Left hindlimb (tissue), 1 donor: ENCODE measurements at places on chromosomes 4 and X.

DNA sequence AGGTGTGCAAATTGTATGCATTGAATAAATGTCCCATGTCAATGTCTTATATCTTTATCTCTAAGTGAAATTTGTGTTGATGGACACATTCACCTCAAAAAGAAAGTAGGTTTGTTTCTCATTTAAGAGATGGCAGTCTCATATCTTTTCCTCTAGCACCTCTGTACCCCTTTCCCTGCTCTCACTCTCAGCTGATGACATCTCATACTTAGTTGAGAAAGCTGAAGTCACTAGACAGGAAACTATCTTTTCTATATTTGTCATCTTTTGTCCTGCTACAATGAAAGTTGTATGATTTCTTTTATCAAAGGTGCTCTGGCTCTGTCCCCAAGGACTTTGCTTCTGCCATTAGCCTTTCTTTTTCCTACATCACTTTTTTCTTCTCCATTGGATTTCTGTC is 84.0 kb upstream of the GRPR start:
- DNase-seq: no peak

GRCh38 chr4:23097251-23097650 is 404.5 kb downstream of the GBA3 start:
- DNase-seq: no peak

GRCh38 chrX:41781500-41781899 is 57.5 kb downstream of the GPR82 start:
- no peak for DNase-seq

- no peak for DNase-seq
These were observed 789.0 kb downstream of the TECRL start for GRCh38 chr4:63620271-63620670.

DNA sequence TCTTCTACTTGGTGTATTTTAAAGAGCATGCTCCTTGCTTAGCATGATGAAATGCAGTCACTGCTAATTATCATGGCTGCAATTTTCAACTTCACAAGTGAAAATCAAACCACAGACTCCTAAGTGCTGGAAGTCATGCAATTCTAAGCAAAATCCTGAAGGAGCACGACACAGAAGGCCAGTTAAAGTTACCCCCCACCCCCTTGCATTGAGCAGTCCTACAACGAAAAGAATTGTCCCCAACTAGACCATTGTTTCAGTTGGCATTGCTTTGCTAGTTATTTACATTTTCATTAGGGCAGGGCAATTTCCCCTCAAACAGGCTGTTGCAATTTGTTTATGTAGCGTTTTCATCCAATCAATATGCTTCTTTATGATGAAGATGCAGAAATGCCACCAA is 321.2 kb downstream of the PCDH7 start:
- DNase-seq: no peak

DNA sequence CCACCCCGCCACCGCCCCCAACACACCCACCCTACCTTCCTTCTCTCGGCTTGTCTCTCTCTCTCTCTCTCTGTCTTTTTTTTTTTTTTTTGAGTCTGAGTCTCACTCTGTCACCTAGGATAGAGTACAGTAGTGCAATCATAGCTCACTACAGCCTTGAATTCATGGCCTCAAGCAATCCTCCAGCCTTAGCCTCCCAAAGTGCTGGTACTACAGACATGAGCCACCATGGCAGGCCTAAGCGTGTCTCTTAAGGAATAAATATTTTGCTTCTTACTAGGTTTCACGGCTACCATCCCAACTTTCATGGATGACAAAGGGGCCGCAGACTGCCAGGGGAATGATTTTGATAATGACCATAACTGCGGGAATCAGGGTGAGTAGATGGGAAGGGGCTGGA is 55.8 kb downstream of the SSX7 start:
- DNase-seq: no peak

- peak; percentile 62 for DNase-seq
These were observed 312.8 kb upstream of the EPHA5 start for GRCh38 chr4:65983061-65983460.

DNA sequence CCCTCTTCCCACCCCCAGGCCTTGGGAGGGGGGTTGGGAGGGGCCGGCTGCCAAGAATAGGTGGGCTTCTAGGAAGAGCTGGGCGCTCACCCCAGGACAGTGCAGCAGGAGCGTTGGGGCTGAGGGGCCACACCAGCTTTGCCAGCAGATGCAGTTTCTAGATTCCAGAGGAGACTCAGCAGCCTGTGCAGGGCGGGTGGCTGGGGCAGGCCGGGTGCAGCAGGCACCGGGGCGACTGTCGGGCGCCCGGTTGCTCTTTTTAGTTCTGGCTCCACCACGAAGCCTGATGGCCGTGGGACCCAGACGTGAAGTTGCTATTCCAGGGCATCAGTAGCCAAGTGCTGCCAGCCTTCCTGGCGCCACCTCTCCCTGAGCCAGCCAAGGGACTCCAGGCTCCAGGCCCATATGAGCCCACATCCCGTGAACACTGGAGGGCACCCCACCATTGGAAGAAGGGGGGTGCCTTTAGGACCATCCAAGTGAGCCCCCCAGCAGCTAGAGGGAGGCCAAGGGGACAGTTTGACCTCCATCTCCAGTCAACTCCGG is 5.8 kb downstream of the SSR4 start:
- peak; percentile 4 for DNase-seq

- DNase-seq: no peak
These were observed 2.4 kb downstream of the HADH start for GRCh38 chr4:107991945-107992630.

DNA sequence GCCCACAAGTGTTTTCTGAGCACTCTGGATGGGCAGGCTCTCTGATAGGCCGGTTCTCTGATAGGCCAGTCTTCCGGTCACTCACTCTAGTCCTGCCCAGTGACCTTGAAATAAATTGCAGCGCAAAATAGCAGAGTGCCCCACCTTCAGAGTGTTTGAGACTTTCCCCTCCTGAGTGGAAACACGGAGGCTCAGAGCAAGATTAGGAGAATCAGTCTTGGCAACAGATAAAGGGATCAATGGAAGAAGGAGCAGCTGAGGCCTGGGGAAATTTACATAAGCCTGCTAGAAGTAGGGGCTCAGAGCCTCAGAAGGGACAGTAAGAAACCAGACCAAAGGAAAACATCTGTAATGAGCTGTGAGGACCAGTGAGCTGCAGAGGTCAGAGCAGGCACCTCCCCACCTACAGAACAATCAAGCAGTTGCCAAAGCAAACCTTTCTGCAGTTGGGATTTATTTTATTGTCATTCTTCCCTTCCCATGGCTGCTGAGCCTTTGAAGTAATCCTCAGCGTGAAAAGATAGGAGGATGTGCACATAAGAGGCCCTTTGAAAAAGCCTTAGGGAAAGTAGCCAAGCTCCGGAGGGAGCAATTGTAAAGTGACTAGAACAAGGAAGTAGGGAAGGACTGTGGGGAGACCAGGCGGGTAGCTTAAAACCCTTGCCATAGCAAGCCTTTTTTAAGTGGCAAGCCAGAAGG is 89.1 kb upstream of the TSPAN5 start:
- no peak for DNase-seq

GRCh38 chrX:149688552-149688951 is 23.3 kb upstream of the MAGEA11 start:
- no peak for DNase-seq

DNA sequence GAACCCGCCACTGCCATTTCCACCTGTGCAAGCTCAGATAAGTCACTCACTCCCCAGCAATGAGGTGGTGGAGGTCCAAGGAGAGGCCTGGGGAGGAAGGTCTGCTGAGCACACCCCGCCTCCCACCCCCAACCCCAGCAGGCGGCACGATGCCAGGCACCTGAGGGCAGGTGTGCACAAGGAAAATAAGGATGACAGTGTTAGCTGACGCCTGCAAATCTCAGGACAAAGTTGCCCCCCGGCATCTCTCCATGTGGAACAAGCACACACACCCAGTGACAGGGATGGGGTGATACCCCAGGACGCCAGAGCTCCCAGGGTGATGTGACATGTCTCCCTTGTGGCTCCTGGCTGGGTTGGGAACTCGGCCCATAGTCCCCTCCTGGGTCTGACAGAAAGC is 9.9 kb downstream of the JAKMIP1 start:
- DNase-seq: no peak

DNA sequence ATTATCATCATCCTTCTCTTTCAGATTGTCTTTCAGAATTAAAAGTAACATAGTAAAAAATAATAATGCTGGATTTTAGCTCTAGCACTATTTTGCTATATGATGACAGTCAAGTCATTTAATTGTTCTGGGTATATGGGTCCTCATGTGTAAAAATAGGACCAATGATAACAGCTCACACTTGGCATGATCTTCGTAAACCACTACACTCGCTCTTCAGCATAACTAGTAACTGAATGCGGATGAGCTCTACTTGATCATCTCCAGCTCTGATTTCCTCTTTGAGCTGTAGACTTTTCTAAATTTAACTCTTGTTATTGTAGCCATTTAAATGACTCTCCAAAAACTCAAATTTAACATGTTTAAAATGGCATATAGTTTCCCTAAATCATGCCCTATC is 831.8 kb upstream of the HS3ST1 start:
- no peak for DNase-seq
